Suprapubic skin (tissue), 4 donors: ENCODE measurements at places on chromosomes 12 and 14.
A peak's percentile ranks its signal among the peaks of the same experiment; 100 is the strongest.

- no peak for DNase-seq
Measured at GRCh38 chr14:48792376-48793024, 793.7 kb downstream of the RPS29 start.

DNA sequence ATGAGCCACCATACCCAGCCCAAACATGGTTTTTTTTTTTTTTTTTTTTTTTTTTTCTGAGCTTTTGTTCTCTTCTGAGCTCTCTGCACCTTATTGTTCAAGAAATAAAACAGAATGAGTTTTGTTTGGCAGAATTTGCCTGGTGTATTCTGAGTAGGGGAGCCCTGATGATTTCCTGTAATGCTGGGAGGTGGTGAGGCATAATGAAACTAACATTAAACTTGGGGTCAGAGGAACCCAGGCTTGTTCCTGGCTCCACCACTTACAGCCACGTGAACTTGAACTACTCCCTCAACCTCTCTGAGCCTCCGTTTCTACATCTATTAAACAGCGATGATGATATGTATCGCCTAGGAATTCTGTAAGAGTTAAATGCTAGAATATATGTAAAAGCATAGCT, 276.3 kb upstream of the CRY1 start:
- no peak for DNase-seq

- no peak for DNase-seq
Measured at GRCh38 chr12:109336593-109336992, 11.1 kb upstream of the MYO1H start.

GRCh38 chr14:51067295-51067694, 27.6 kb downstream of the TRIM9 start:
- no peak for DNase-seq

GRCh38 chr12:53935383-53936341, 3.0 kb upstream of the HOXC13 start:
- DNase-seq: no peak

DNA sequence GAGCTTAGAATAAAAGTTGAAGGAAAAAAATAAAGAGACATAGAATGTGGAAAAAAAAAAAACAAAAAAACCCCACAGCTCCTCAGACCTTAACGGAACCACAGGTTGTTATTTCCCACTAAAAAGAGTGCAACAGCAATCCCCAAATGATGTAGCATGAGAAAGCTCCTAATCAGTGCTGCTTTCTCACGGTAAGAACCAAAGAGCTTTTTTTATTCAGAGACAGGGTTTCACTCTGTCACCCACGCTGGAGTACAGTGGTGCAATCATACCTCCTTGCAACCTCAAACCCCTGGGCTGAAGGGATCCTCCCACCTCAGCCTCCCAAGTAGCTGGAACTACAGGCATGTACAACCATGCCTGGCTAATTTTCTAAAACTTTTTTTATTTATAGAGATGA, 13.3 kb downstream of the NDUFA12 start:
- no peak for DNase-seq

GRCh38 chr14:93007225-93007997, 84.5 kb downstream of the CHGA start:
- no peak for DNase-seq

- no peak for DNase-seq
Measured at GRCh38 chr14:32509632-32510187, 180.6 kb downstream of the AKAP6 start.

DNA sequence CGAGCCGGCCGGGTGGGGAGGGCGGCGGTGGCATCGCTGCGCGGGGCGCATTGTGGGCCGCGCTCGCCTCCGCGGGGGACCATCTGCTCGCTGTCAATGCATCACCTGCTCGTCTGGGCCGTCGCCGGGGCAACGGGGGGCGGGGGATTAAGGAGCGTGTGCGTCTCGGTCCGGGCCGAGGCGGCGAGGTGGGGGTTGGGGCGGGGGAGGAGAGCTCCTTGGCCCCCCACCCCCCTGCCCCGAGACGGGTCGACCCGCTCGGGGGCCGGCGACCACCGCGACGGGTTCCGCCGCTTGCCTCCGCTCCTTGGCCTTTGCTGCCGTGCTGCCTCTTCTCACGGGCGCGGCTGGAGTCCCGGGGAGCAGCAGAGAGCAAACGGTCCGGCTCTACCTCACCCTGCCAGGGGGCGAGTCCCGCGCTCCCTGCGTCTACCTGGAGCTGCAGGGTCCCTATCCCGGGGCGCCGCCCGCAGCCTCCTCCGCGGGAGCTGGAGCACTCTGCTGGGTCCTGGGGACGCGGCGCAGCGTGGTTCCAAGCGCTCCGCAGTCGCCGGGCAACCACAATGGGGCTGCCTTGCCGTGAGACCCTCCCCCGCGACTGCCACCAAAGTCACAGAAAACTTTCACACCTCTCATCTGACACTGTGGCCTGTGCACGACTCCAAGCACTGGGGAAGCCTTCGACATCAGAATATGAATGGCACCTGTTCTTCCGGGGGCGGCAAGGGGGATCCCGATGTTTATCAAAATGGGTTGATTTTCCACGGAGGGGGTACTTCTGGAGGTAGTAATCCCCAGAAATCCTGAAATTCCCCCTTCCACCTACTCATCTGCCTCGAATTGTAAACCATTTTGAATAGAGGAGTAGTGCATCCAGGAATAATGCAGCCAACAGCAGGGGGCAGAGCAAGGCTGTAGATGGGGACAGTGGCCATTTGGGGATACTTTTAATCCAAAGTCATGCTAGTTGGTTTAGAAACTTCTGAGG, at the start of gene C12orf42:
Gene C12orf42 (minus strand): TSS at position 500 of the 988 bp plus-strand sequence. CDS start 17,542 bp downstream, outside the sequence.
- DNase-seq: no peak

DNA sequence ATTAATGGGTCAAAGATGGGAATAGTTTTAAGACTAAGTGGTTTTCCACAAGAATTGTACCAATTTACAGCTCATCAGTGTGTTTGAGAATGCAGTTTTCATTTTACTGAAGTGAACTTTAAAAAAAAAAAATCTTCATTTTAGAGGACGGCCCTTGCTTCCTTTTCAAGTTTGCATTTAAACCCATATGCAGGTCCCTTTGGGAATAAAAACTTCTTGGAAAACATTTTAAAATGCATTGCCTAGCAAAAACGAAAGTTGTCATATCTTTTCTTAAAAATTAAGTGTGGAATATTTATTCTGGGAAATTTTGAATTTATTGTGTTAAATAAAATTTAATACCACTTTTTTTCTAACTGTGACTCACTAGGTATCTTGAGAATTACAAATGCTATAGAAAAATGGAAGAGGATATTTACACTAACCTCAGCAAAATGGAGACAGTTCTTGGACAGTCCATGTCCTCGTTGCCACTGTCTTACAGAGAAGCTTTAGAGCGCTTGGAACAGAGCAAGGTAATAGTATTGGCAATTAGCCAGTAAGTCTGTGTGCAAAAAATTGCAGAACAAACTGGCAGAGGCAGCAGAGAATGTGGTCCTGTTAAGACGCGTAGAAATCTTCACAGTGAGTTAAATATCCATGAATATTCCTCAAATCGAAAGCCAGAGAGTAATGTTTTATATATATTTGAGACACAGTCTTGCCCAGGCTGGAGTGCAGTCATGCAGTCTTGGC, 209.7 kb downstream of the SYNE2 start:
- DNase-seq: no peak

GRCh38 chr14:83994020-83994419, 1535.9 kb upstream of the FLRT2 start:
- no peak for DNase-seq

- no peak for DNase-seq
Measured at GRCh38 chr12:102669056-102669455, 188.7 kb upstream of the IGF1 start.

DNA sequence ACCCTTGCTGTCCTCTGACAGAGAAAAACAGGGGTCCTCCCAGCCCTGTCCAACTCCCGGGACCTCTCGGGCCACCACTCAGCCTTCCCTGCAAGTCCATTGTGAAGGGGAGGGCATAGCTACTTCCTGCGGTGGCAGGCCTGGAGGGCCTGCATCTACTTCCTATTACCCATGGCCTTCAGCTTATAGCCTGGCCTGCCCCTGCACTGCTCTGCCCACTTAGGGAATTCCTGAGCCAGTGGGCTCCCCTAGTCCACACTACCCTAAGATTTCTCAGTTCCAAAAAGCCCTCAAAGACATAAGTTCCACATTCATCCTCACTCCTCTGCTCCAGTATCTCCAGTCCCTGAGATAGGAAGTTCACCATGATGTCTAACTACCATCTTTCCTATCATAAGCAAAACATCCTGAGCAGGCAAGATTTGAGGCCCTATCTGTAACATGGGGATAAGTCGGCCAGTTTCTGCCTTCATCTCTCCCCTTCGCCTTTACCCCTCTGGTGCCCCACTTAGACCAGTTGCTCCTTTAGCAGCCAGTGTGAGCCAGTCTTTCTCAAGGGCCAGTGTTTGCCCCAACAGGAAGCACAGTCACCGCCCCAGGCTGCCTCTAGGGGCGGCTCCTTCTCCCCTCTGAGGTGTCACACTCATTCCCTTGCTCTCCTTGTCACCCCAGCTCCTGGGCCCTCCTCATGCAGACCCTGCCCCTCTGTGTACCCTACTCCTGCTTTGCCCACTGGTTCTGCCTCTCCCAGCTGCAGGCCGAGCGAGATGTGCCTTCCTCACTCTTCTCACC, 10.9 kb downstream of the HDAC7 start:
- DNase-seq: no peak

- DNase-seq: peak; percentile 80
Measured at GRCh38 chr14:85533023-85533860, 3.3 kb downstream of the FLRT2 start.

GRCh38 chr14:100449225-100449987, 126.3 kb downstream of the SLC25A47 start:
- DNase-seq: no peak

GRCh38 chr14:35573911-35574310, 39.9 kb downstream of the INSM2 start:
- no peak for DNase-seq

DNA sequence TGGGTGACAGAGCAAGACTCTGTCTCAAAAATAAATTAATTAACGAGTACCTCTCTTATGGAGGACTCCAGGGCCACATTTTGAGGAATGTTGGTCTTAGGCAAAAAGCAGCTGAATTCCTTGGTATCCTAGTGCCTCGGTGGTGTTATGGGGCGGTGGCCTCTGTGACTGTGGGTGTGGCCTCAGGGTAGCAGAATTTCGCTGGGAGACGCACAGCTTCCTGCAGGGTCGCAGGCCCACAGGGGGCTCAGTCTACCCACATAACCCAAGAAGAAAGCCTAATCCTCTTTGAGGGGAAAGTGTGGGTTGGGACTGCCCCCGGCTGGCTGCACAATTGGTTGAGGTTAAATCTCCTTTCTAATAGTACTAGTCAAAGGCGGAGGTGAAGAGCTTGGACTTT, 11.2 kb upstream of the SERPINA4 start:
- no peak for DNase-seq

- DNase-seq: no peak
Measured at GRCh38 chr12:3199551-3200031, 122.4 kb downstream of the TSPAN9 start.

- DNase-seq: no peak
Measured at GRCh38 chr12:92363295-92364146, 217.9 kb upstream of the BTG1 start.

DNA sequence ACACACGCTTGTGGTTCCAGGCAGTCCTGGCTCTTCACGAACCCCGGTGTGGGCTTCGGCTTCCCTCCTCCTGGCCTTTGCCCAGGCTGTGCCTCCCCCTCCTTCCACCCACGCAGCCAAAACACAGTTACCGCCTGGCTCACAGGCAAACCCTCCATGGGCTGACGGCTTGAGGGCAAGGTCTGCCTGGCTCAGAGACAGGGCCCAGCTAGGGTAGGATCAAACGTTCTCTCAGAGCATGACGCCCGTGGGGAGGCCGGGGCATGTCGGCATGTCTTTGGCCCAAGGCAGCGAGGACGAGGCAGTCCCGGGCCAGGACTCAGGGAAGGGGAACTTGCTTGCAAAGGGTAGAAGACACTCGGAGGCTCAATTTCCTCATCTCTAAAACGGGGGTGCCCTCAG, 2.1 kb downstream of the SLC25A47 start:
- DNase-seq: no peak
